ENCODE measurements at places on chromosomes 1 and 21. TPM values are rescaled to one million over a fixed set of nuclear protein-coding genes. Genes with fewer than 3 reads are reported as not detected.
A peak's percentile ranks its signal among the peaks of the same experiment; 100 is the strongest.

- H3K27me3 ChIP-seq: no peaks in the 10 kb centered on the region
- H3K27ac ChIP-seq: no peak overlapping the region
- H3K4me1 ChIP-seq: no peaks in the 10 kb centered on the region
- no peaks in the 10 kb centered on the region for H3K36me3 ChIP-seq
- no peak for DNase-seq
Observed at GRCh38 chr1:193538003-193538354, 351.6 kb upstream of the B3GALT2 start.

GRCh38 chr1:72662918-72663317 is 380.6 kb upstream of the NEGR1 start:
- H3K4me3 ChIP-seq: no peak overlapping the region
- no peaks in the 10 kb centered on the region for H3K27me3 ChIP-seq
- no peaks in the 10 kb centered on the region for H3K4me1 ChIP-seq
- no peak for DNase-seq

- no peak overlapping the region for H3K27ac ChIP-seq
- H3K4me3 ChIP-seq: no peak overlapping the region
- H3K4me1 ChIP-seq: no peaks in the 10 kb centered on the region
Observed at GRCh38 chr1:36824390-36824861, 209.9 kb downstream of the GRIK3 start.

GRCh38 chr1:48684381-48684780 is 92.3 kb downstream of the BEND5 start:
- H3K4me3 ChIP-seq: no peak overlapping the region
- peaks cover 6% of the 10 kb centered on the region for H3K4me1 ChIP-seq
- DNase-seq: no peak

DNA sequence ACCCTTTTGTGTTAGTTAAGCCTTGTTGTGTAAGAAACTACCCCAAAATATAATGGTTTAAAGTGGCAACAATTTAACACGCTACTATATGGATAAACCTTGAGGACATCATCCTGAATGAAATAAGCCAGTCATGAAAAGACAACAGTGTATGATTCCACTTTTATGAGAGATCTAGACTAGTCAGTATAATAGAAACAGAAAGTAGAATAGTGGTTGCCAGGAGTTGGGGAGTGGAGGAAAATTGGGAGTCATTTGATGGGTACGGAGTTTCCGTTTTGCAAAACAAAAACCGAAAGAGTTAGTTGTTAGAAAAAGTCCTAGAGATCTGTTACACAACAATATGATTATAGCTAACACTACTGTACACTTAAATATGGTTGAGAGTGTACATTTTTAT is 16.0 kb upstream of the CHIA start:
- H3K4me3 ChIP-seq: no peak overlapping the region
- DNase-seq: no peak
- H3K27ac ChIP-seq: no peak overlapping the region

The A3GALT2 gene
- 0.71 TPM for total RNA-seq

The ADAM30 gene
- total RNA-seq: not detected

- no peaks in the 10 kb centered on the region for H3K27me3 ChIP-seq
- H3K36me3 ChIP-seq: peaks cover 16% of the 10 kb centered on the region
- H3K4me3 ChIP-seq: no peak overlapping the region
- H3K4me1 ChIP-seq: no peaks in the 10 kb centered on the region
Observed at GRCh38 chr1:224132901-224133300, 19.0 kb downstream of the FBXO28 start.

DNA sequence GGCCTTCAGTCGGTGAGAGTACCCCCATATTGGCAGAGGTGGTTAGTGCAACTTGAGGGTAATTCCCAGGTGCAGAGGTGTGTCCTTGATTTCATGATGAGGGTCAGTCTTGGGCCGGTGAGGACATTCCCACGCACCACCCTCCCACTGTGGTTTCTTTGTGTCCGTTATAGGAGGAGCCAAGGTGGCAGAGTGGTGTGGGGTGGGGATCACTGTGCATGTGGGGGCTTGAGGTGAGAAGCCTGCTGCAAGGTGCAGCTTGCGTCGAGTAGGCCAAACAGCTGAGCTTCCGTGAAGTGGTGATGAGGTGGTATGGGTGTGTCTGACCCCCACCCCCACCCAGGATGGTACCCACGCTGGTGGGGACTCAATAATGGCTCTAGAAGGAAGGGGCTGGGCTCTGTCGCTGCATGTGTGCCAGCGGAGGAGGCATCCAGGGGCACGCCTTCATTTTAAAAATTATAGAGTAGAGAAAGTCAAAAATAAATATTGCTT is 6.2 kb downstream of the PTPRF start:
- DNase-seq: no peak
- H3K36me3 ChIP-seq: peaks cover 11% of the 10 kb centered on the region
- peak overlapping the region; percentile 41 for H3K27ac ChIP-seq

DNA sequence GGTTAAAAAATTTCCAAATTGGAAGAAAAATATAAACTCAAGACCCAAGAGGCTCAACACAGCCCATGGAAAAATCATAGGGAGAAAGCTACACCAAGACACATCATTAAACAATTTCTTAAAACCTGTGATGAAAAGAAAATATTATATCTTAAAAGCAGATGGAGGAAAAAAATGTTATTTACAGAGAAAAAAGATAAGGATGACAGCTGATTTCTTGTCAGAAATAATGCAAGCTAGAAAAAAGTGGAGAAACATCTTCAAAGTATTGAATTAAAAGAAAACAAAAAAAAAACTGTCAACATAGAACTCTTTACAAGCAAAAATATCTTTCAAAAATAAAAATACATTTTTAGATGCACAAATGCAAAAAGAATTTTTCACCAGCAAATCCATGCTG is 930.5 kb downstream of the ADGRL2 start:
- DNase-seq: no peak
- H3K27ac ChIP-seq: no peak overlapping the region
- H3K36me3 ChIP-seq: peaks cover 17% of the 10 kb centered on the region
- H3K4me3 ChIP-seq: no peak overlapping the region
- H3K27me3 ChIP-seq: no peaks in the 10 kb centered on the region

DNA sequence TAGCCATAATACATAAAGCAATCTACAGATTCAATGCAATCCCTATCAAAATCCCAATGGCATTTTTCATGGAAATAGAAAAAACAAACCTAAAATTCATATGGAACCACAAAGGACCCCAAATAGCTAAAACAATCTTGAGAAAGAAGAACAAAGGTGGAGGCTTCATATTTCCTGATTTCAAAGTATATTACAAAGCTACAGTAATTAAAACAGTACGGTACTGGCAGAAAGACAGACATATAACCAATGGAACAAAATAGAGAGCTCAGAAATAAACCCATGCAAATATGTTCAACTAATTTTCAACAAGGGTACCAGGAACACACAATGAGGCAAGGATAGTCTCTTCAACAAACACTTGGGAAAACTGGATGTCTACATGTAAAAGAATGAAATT is 87.0 kb downstream of the DENND1B start:
- peaks cover 21% of the 10 kb centered on the region for H3K36me3 ChIP-seq
- peaks cover 26% of the 10 kb centered on the region for H3K4me1 ChIP-seq
- H3K4me3 ChIP-seq: no peak overlapping the region

GRCh38 chr21:24852610-24853195 is 754.6 kb downstream of the MRPL39 start:
- H3K4me1 ChIP-seq: no peaks in the 10 kb centered on the region
- no peak overlapping the region for H3K4me3 ChIP-seq
- H3K27me3 ChIP-seq: no peaks in the 10 kb centered on the region
- no peak overlapping the region for H3K27ac ChIP-seq

GRCh38 chr1:208071435-208072031 is 160.6 kb upstream of the CD34 start:
- no peak for DNase-seq
- no peaks in the 10 kb centered on the region for H3K27me3 ChIP-seq
- H3K36me3 ChIP-seq: peaks cover 3% of the 10 kb centered on the region
- peaks cover 14% of the 10 kb centered on the region for H3K4me1 ChIP-seq
- H3K27ac ChIP-seq: no peak overlapping the region
- no peak overlapping the region for H3K4me3 ChIP-seq

The C4BPA gene
- not detected for total RNA-seq

The DNAJC28 gene
- 5.3 TPM for total RNA-seq

The KRTAP22-2 gene
- total RNA-seq: not detected

DNA sequence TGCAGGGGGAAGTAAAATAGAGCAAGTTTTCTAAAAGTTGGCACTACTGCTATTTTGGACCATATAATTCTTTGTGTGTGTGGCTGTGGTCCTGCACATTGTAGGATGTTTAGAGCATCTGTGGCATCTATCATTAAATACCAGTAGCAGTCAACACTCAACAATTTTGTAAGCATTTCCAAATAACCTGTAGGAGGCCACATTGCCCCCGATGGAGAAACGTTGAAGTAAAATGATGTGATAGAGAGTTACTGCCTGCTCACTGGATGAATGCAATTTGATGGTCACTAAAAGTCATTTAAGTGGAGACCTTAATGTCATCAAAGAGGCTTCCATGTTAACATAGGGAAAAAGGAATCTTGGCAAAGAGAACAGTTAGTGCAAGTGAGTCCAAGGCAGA is 560.8 kb downstream of the NEGR1 start:
- H3K36me3 ChIP-seq: no peaks in the 10 kb centered on the region
- no peak overlapping the region for H3K27ac ChIP-seq
- DNase-seq: no peak
- no peaks in the 10 kb centered on the region for H3K27me3 ChIP-seq
- H3K4me3 ChIP-seq: no peak overlapping the region
- peaks cover 2% of the 10 kb centered on the region for H3K4me1 ChIP-seq
